ENCODE measurements at places on chromosomes 2 and 18.
A peak's percentile ranks its signal among the peaks of the same experiment; 100 is the strongest.

DNA sequence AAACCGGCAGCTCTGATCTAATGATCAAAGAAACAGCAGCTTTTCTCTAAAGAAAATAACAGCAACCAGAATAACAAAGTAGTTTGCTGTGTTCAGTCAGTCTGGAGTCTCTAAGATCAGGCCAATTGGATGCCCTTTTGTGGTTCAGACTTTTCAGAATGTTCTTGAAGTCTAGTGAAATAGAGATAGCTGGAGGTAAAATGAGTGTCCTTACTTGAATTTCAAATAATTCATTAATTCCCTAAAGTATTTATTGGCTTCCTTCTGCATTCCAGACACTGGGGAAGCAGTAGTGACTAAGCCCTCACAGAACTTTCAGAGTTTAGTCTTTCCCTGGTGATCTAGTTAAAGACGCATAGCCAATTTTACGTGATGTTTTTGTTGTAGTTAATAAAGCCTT is 58.7 kb downstream of the C18orf54 start:
- peak; percentile 26 for DNase-seq

- no peak for DNase-seq
These were observed 24.1 kb downstream of the LYPD1 start for GRCh38 chr2:132645722-132646539.

DNA sequence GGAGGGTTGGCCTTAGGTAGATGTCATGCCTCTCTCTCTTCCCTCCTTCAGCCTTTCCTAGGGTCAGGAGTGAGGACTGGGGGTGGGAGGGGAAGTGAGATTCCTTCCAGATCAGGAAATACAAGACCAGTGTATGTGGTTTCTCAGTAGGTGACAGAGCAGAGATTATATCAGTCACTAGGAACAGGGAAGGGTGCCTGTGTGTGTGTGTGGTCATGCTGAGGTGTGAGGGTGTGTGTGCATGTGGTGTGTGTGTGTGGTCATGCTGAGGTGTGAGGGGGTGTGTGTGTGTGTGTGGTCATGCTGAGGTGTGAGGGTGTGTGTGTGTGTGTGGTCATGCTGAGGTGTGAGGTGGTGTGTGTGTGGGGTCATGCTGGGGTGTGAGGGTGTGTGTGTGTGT is 259.8 kb downstream of the LOXHD1 start:
- DNase-seq = no peak

GRCh38 chr18:3874125-3874524 is 424.2 kb downstream of the TGIF1 start:
- DNase-seq = no peak

- DNase-seq = no peak
These were observed 66.7 kb downstream of the TNS1 start for GRCh38 chr2:217935901-217936684.

- no peak for DNase-seq
These were observed 130.2 kb downstream of the CD226 start for GRCh38 chr18:69817335-69817940.

GRCh38 chr2:161592713-161593112 is 31.5 kb upstream of the SLC4A10 start:
- no peak for DNase-seq

- no peak for DNase-seq
These were observed 67.5 kb downstream of the SPATS2L start for GRCh38 chr2:200373973-200374416.

DNA sequence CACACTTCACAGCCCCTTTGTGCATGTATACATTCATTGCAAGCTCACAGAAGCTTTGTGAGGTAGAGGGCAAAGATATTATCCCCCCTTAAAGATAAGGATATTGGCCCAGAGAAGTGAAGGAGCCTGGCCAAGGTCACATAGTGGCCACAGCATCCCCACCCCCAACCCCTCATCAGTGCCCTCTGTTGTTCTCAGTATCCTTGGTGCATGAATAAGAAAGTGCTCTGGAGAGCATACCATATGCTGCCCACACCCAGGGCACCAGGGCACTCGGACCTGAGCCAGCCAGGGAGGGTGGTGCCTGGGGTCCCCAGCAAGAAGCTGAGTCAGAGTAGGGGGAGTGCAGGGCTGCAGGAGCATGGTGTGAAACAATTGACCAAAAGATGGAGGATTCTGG is 3.3 kb downstream of the DYSF start:
- no peak for DNase-seq

DNA sequence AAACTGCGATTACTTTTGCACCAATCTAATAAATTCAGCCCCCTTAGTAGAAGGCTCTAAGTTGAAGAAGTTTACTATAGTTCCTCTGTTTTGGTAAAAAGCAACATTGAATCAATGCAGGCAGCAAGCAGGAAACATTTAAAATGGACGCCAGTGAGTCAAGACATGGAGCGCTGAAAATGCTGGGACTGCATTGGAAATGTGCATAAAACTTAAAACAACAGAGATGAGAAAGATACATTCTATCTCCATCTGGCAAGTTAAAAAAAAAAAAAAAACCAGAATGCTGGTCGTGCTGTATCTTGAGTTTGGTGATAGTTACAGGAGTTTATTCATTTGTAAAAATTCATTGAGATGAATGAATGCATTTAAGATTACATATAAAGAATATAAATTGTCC is 117.0 kb upstream of the TWIST2 start:
- no peak for DNase-seq

- DNase-seq = no peak
These were observed 103.2 kb upstream of the SMIM21 start for GRCh38 chr18:75530566-75531211.

- DNase-seq = no peak
These were observed 11.8 kb upstream of the ACOXL start for GRCh38 chr2:110720547-110720946.

DNA sequence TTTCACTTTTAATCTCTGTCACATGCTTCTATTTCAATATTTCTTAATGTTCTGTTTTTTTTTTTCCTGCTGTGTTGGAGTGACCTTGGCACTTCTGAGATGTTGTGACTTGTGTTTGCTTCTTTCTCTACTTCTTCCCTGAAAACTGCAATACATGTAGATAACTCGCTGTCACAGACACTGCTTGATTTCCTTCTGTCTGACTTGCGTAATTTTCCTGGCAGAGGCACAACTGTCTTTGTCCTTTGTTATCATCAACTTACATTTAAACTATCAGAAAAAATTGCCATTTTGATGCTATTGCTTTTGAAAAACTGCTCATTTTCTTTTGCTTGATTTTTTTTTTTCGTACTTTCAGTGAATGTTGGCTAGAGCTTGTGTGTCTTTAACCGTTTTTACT is 69.0 kb downstream of the BABAM2 start:
- DNase-seq = no peak

- no peak for DNase-seq
These were observed 188.6 kb upstream of the CDH19 start for GRCh38 chr18:66792466-66792865.

GRCh38 chr2:189515264-189515663 is 65.3 kb downstream of the SLC40A1 start:
- DNase-seq = no peak

GRCh38 chr2:182971820-182972547 is 66.3 kb downstream of the NCKAP1 start:
- DNase-seq = no peak

DNA sequence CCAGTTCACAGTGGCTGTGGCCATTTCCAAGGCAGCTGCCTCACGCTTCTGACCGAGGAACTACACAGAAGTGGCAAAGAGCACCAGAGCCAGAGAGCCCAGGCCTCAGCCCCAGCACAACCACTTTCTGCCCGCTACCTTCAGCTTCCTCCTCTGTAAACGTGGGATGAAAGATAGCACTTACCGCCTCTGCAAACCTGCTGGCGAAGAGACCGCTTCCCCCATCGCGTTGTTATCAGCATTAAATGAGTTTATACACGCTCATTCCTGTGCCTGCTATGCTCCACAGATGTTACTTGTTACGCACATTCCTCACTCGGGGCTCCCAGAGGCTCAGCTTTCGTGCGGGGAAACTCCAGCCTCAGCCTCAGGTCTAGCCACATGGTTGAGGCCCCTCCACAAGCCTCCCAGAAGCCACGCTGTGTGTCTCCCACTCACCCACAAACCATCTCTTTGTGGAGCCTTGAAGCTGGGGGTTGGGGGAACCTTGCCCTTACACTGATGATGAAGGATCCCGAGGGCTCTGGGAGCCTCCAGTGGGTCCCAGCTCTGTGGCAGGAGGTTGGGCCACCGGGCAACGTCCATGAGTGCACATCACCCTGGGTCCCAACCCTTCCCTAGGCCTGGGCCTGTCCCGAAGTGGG is 63.3 kb upstream of the SMAD7 start:
- DNase-seq = no peak

GRCh38 chr18:26875040-26875654 is 9.6 kb upstream of the AQP4 start:
- no peak for DNase-seq

- DNase-seq = no peak
These were observed 28.8 kb upstream of the INHBB start for GRCh38 chr2:120317180-120317533.

GRCh38 chr2:105776560-105776928 is 31.8 kb downstream of the NCK2 start:
- no peak for DNase-seq

DNA sequence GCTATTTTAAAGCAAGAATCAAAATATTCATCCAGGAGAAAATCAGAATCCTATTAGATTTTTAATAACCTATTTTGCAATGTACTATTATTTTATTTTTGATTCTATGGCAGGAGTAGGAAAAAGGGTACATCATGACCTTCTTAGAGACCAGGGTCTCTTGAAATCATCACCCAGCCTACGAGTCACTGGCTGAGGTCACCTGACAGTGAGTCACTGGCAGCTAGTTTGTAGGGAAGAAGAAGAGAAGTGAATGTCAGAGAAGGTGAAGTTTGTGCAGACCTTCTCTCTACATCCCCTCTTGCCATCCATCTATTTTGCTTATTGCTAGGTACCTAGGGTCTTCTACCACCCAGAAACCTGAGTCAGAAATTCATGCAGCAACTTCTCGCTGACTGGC is 144.2 kb downstream of the ALK start:
- DNase-seq = no peak

- no peak for DNase-seq
These were observed 113.7 kb downstream of the B3GNT2 start for GRCh38 chr2:62309465-62310091.

DNA sequence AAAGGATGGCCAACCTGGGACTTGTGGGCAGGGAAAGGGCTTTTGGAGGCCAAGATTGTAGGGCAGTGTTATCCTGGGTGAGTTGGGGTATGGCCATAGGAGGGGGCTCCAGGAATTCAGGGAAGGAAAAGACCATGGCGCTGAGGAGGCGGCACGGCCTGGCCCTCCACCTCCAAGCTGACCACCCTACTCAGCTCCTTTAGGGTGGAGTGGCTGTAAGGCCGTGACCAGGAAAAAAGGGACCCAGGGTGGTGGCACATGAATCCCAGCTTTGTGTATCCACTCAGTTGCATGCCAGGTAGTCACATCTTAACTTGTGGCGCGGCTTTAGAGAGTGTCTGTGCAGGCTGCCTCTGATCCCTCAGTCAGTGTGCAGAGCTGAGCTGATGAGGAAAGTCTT is 168.1 kb downstream of the AGAP1 start:
- no peak for DNase-seq

DNA sequence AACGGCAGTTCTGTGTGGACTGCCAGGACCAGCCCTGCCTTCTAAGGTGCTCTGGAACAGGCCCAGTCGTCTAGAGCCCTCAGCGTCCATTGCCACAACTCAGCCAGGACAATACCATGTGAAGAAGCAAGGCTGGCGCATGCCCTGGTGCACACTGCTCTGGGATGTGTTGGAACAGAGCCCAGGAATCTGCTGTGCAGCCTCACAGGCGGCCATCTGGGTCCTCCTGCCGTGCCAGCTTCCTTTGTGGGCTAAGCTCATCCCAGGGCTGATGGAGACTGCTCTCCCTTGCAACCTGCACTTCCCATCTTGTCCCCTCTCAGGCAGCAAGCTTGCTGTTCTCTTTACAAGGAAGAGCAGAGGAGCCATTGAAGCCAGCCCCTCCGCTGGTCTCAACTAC is 246.4 kb upstream of the PXDN start:
- DNase-seq = no peak

- DNase-seq = no peak
These were observed 161.9 kb downstream of the SUCLG1 start for GRCh38 chr2:84297155-84297554.

- no peak for DNase-seq
These were observed 9.5 kb upstream of the RPRM start for GRCh38 chr2:153488072-153488471.

GRCh38 chr2:100820523-100821254 is 750 bp downstream of the NPAS2 start:
- no peak for DNase-seq

- no peak for DNase-seq
These were observed 217.2 kb upstream of the OSR1 start for GRCh38 chr2:19575641-19576040.

GRCh38 chr2:127405255-127405610 is 13.0 kb upstream of the PROC start:
- DNase-seq = no peak

DNA sequence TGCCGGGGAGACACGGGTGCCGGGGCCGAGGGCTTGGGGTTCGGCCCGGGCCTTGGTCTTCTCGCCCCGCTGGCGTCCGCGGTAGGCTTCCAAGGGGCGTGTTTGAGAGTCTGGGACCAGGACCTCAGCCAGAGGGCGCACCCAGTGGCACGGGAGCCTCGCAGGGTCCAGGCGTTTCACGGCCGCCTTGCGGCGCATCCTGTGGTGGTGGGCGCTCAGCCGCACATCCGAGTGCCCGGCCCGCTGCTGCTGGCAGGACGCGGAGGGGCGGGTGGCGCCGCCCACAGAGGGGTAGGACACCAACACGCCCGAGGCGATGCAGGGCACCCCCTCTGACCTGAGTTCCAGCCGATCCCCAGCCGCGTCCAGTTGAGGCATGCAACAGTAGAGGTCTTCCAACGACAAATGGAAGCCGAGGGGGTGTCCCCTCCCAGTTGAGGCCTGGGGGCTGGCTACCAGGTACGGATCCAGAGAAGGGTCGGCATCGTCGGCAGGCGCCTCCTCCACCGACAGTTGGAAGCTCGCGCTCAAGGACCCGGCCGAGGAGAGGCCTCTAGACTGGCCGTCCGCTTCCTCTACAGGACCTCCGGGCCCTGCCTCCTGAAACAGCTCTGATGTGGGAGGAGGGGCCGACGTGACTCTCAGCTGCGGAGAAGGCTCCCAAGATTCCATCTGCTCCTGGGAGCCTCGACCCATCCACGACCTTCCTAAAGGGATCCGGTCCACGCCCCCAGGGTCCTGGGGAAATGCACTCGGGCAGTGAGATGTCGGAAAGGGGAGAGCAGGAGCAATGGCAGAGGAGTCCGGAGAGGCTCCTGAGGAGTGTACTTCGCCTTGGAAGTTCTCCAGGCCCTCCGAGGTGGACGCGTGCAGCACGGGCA is 6.3 kb downstream of the C2orf81 start:
- DNase-seq = no peak

- DNase-seq = no peak
These were observed 1024.9 kb downstream of the BCL11A start for GRCh38 chr2:59528525-59528924.

DNA sequence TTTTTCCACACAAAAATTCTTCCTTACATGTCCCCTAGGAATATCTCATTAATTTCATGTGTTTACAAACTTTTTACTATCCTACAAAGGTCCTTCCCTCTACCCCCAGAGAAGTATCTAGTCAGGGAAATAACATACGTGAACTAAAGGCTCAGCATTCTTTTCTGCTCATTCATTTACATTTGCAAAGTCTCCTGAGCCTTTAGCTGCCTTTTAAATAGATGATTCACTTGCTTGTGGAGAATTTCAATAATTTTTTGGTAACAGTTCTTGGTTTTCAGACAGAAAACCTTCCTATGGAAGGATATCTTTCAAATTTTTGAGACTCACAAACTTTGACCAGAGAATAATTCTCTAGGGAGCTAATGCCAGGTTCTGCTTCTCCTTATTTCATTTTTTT is 81.5 kb upstream of the RMDN2 start:
- no peak for DNase-seq
